Osteoblast (primary cell): ENCODE measurements at places on chromosomes 6 and 20.

GRCh38 chr6:112865131-112865530 lies 518.0 kb downstream of the RFPL4B start:
- H3K4me1 ChIP-seq: no peaks in the 10 kb centered on the region
- no peak overlapping the region for H3K4me3 ChIP-seq
- H3K27me3 ChIP-seq: no peaks in the 10 kb centered on the region

DNA sequence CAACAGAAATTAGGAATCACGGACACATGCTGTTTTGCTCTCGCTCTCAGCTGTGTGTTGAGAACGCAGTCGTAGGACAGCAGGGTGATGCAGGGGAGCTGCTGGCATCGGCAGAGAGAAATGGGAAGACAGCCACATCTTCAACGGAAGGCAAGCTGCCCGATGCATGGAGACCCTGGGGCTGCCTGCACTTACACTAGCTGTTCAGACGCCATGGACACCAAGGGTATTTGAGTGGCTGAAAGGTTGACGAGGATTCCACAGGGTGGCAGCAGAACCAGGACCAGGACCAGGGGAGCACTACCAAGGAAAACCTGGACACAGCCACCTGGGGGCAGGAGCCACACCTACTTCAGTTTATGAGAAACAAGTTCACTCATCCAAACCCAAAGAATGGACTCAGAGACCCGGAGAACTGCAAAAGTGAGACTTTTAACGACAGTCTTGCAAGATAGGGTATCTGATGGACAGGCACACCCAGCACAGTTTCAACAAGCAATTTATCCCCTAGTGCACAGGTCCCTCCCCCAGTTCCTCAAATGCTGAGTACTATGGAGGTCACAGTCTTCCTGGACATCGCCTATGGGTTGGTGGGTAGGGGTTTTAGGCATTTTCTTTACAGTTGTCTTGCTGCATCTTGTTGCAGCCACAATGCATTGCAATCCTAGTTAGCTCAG lies 56.3 kb upstream of the ENTPD6 start:
- H3K27me3 ChIP-seq: peaks cover 35% of the 10 kb centered on the region
- H3K4me3 ChIP-seq: no peak overlapping the region
- no peaks in the 10 kb centered on the region for H3K36me3 ChIP-seq
- DNase-seq: no peak
- H3K27ac ChIP-seq: no peak overlapping the region

DNA sequence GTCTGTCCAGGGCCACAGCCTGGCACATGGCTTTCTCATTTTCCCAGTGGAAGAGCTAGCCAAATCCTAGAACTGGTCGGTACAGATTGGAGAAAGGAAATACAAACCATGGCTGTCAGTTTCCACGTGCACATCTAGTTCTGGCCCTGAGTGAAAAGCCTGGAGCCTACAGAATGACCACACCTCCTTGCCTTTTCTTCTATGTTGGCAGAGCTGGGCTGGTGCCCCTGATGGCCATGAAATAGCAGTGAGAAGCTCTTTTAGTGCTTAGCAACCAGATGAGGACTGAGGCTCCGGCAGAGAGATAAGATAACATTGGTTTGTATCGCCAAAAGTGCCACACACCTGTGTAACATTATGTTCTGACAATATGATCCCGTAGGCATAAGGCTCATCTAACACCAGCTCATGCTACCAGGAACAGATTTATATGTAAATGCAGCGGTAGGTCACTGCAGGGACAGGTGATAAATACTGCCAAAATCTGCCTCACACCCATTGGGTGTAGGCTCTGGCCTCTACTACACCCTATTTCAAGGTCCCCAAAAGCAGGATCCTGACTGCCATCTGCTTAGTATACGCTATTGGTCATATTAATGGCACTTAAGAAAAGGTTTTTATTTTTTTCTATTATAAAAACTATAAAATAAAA lies 39.9 kb upstream of the TBC1D7 start:
- no peaks in the 10 kb centered on the region for H3K27me3 ChIP-seq
- no peaks in the 10 kb centered on the region for H3K4me1 ChIP-seq
- no peak for DNase-seq

DNA sequence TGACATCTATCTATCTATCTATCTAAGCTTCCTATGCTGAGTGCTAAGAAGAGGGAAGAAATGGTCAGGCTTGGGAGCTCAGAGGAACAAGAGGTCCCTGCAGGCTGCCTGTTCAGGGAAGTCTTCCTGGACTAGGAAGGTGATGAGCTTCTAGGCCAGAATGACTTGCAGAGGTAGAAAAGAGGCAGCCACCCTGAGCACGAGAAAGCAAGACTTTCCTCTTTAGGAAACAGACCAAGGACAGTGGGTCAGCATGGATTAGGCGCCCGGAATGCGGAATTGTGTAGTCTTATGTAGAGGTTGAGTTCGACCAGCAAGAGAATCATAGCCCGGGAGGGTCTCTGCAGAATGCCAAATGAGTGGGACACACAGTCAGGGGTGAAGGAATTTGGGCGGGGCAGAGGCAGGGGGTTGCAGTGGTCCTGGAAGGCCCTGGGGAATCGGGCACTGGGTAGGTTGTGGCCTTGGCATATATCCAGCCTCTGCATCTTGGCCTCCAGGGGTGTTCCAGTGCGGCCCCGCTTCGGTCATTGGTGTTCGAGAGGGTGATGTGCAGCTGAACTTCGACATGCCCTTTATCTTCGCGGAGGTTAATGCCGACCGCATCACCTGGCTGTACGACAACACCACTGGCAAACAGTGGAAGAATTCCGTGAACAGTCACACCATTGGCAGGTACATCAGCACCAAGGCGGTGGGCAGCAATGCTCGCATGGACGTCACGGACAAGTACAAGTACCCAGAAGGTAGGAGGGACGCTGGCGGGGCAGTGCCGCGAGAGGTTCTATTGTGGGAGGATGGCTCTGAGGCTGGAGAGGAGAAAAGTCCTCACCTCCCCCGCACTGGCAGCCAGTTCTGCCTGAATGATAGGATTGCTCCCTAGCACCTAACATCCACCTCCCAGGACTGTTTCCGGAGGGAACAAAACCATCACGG lies 32.1 kb downstream of the TGM3 start:
- H3K4me3 ChIP-seq: no peak overlapping the region
- H3K36me3 ChIP-seq: no peaks in the 10 kb centered on the region
- H3K27ac ChIP-seq: no peak overlapping the region
- no peak for DNase-seq
- peaks cover 46% of the 10 kb centered on the region for H3K27me3 ChIP-seq

- peaks cover 14% of the 10 kb centered on the region for H3K4me1 ChIP-seq
- H3K36me3 ChIP-seq: peaks cover 38% of the 10 kb centered on the region
- H3K4me3 ChIP-seq: no peak overlapping the region
- H3K27ac ChIP-seq: peak overlapping the region; percentile 24
Measured at GRCh38 chr20:34475979-34476736, 40.1 kb upstream of the DYNLRB1 start.

DNA sequence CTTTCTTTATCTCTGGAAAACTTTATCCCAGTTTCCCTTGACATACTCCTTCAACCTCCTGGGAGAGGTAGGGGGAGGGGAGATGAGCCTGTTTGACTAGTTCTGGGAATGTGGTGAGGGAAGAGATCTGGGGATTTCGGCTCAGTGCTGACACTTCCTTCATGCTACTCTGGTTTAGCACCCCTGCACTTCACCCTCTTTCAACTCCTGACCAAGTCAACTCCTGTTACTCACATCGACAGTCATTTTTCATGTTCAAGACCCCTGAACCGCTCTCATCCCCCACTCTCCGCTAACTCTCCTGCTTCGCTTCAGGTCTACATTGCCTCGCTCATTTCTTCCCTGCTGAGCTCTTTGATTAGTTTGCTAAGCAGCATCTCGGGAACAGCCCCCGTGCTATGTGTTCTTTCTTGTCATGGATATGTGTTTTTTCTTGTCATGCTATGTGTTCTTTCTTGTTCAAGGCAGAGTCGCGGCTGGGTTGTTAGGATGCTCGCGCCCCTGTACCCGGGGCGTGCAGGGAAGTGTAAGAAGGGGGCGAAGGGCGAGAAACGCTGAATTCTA lies 16.6 kb upstream of the TRIM27 start:
- DNase-seq: peak; percentile 66
- no peaks in the 10 kb centered on the region for H3K27me3 ChIP-seq
- peaks cover 6% of the 10 kb centered on the region for H3K4me1 ChIP-seq
- H3K36me3 ChIP-seq: no peaks in the 10 kb centered on the region
- peak overlapping the region; percentile 79 for H3K4me3 ChIP-seq
- peak overlapping the region; percentile 68 for H3K27ac ChIP-seq

DNA sequence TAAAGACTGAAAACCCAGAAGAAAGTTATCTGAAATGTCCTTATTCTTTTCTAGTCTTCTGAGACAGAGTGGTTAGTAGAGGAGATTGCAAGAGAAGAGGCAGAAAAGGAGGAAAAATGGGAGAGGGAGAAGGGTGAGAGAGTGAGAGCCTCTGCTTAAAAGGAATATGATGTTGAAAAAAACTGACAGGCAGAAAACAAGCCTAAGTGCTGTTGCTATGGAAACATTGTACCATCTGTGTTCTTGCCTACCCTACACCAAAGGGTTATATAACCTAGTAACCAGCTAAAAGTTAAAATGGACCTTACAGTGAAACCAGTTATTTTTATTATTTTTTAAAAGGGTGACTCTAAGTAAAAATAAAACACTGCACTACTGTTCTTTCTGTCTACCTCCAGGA lies 28.3 kb upstream of the SH3BGRL2 start:
- H3K36me3 ChIP-seq: no peaks in the 10 kb centered on the region
- H3K27ac ChIP-seq: no peak overlapping the region
- H3K4me1 ChIP-seq: peaks cover 29% of the 10 kb centered on the region

- peaks cover 3% of the 10 kb centered on the region for H3K36me3 ChIP-seq
- no peak for DNase-seq
- no peaks in the 10 kb centered on the region for H3K27me3 ChIP-seq
Measured at GRCh38 chr6:16657768-16658167, 103.5 kb downstream of the ATXN1 start.

DNA sequence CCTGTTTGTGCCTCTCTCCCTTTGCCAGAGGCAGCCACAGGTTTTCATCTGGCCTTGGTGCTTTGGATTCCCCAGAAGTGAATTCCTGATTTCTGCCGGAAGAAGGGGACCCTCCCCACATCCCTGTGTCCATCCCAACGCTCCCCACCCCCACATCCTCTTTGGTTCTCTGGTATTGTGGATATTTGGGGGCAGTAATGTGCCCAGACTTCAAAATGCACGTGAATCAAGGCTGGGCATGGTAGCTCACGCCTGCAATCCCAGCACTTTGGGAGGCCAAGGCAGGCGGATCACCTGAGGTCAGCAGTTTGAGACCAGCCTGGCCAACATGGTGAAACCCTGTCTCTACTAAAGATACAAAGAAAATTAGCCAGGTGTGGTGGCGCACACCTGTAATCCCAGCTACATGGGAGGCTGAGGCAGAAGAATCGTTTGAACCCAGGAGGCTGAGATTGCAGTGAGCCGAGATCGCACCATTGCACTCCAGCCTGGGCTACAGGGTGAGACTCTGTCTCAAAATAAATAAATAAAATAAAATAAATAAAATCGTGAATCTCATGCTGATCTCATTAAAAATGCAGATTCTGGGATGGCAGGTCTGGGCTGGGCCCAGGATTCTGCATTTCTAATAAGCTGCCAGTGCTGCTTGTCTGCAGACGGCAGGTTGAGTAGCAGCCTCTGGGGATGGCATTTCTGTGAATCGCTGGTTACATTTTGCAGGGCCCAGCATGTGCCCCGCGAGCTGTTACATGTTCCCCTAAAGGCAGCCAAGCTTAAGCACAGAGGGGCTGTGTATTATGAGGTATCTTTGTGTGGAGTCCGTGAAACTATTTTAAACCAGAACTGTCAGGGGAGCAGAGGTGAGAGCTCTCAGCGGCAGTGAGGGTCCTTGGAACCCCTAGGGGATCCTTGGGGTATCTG lies 49.0 kb downstream of the SYNJ2 start:
- H3K27me3 ChIP-seq: no peaks in the 10 kb centered on the region
- no peak overlapping the region for H3K4me3 ChIP-seq
- peaks cover 52% of the 10 kb centered on the region for H3K4me1 ChIP-seq
- peak overlapping the region; percentile 100 for H3K27ac ChIP-seq

DNA sequence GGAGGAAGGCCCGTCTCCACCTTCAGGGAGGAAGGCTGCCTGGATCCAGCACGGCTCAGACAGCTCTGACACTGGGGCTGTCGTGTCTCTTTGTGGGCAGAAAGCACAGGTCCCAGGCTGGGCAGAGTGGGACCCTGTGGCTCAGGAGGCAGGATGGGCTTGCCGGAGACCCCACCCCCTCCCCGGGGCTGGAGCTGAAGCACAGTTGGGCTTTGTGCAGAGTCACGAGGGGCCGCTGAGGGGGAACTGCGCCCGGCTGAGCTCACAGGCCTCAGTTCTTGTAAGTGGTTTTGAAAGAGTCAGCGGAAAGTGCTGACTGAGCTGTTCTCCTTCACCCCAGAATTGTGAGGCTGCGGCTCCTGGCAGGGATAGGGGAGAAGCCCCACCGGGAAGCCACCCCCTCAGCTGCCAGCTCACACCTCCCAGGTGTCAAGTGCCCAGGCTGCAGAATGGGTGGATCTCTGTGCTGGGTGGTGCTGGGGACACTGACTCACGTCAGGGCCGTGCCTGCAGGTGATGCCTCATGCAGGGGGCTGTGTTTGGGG lies 145.5 kb upstream of the RNF24 start:
- H3K4me1 ChIP-seq: peaks cover 18% of the 10 kb centered on the region
- no peaks in the 10 kb centered on the region for H3K36me3 ChIP-seq

- H3K4me3 ChIP-seq: no peak overlapping the region
- no peak for DNase-seq
- H3K27me3 ChIP-seq: no peaks in the 10 kb centered on the region
- no peaks in the 10 kb centered on the region for H3K4me1 ChIP-seq
Measured at GRCh38 chr6:66926060-66926459, 1219.0 kb upstream of the EYS start.

DNA sequence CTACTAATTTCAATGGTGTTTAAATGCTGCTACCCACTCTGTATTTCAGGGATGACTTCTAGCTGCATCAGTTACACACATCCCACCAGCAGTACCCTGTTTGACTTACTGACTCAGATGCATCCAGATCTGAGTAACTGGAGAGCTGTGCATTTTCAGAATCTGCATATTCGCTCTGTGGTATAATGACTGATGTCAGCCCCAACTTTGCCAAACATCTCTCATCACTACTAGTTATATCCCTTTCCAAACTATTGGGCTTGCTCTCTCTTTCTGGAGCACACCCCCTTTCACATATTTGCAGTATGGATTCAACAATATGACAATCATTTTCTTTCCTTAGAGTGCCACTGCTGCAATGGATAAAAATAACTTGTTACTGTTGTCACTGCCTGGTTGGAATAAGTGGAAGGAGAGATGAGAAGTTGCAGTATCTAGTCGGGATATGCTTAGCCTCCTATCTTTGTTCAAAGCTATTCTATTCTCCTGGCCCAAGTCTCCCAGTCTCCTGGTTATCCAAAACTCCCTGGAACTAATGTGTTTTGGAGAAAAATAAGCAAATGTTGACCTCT lies 3.3 kb upstream of the RSPO3 start:
- H3K4me1 ChIP-seq: peaks cover 13% of the 10 kb centered on the region
- DNase-seq: peak; percentile 83
- H3K27me3 ChIP-seq: peaks cover 41% of the 10 kb centered on the region
- no peak overlapping the region for H3K4me3 ChIP-seq
- no peak overlapping the region for H3K27ac ChIP-seq

- DNase-seq: no peak
- no peak overlapping the region for H3K27ac ChIP-seq
- H3K36me3 ChIP-seq: peaks cover 63% of the 10 kb centered on the region
- no peaks in the 10 kb centered on the region for H3K27me3 ChIP-seq
- H3K4me3 ChIP-seq: no peak overlapping the region
Measured at GRCh38 chr20:35490736-35491181, 35.4 kb downstream of the CEP250 start.

GRCh38 chr6:32905078-32905477 lies 35.8 kb downstream of the HLA-DMB start:
- H3K36me3 ChIP-seq: no peaks in the 10 kb centered on the region
- peaks cover 7% of the 10 kb centered on the region for H3K4me1 ChIP-seq
- no peak overlapping the region for H3K4me3 ChIP-seq
- no peaks in the 10 kb centered on the region for H3K27me3 ChIP-seq
